ENCODE measurements at places on chromosomes 4 and X.

DNA sequence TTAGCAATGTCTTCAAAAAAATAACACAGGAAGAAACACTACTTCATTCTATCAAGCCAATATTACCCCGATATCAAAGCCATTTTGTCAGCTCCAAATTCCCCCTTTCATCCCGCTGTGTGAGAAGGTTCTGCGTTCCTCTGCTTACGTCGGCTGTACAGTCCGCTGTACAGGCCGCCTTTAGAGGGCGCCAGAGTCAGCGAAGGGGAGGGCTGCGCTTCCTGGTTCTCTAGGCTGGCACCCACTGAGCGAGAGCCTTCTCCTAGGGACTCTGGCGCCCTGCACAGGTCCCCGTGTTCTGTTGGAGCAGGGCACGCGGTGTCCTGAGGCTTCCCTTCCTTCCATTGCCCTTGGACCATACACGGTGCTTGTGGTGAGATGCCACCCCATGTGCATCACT, 25.3 kb upstream of the CT45A1 start:
- DNase-seq = peak; percentile 2

DNA sequence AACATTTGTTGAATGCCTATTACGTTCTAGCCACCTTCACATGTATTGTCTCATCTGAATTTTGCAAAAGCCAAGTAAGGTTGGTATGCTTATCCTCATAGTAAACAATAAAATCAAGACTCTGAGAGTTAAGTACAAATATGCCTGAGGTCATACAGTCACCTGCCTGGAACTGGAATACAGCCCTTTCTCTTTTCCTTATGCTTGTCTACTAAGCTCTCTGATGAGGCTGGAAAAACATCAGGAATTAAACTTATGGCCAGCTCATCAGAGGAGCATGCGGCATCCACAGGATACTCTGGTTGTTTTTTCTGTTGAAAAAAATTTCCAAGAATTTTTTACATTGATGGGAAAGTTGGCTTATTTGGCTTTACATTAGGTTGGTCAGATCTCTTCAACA, 35.5 kb downstream of the NCAPG start:
- peak; percentile 51 for DNase-seq

DNA sequence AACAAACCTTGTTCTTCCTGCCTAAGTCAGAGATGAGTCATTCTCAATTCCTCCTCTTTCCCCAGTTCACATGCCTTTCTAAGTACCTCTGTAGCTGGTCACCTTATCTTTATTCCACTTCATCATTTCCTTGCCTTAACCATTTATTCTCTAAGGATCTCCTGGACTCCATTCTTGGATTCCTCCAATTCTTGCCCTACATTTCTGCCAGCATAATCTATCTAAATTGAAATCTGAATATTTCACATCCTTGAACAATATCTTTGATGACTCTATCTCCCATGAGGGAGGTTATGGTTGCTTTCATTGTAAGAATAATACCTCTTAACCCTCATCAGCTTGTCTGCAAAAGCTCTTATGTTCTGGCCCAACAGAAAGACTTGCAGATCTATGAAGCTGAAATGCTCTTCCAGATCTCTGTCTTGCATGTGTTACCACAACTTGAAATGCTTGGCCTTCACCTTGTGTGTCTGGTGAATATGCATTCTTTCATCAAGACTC, 28.6 kb upstream of the PDE5A start:
- peak; percentile 60 for DNase-seq

DNA sequence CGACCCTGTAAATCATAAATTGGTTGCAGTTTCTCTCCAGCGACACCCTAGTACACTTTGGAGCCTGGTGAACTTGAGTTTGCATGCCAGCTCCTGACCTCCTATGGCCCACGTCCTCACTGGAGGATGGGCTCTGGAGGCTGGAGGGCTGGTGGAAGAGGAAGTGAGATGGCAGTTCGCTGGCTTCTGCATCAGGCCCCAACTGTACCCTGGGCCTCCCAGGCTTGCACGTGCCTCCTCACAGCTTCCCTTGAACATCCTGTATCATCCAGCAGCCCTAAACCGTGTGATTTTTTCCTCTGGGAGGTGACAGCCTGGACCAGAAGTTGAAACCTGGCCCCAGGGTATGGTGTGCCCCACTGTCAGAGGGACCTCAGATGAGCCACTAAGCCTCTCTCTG, 78.5 kb downstream of the HTRA3 start:
- DNase-seq = no peak

DNA sequence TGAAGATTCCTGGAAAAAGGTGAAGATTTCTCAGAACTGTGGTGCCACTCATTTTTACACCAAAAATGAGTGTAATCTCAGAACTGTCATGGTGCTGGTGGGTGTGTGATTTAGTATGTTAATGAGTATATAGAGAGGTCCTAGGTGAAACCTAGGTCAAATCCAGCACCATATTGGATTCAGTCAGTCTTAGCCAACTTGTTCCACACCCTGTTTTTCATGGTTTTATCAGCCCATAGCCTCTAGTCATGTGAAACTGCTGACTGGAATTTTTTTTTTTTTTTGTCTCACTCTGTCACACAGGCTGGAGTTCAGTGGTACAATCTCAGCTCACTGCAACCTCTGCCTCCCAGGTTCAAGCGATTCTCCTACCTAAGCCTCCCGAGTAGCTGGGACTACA, 58.0 kb downstream of the LAS1L start:
- DNase-seq = no peak

GRCh38 chrX:41604177-41604576, 84.6 kb upstream of the GPR34 start:
- no peak for DNase-seq

DNA sequence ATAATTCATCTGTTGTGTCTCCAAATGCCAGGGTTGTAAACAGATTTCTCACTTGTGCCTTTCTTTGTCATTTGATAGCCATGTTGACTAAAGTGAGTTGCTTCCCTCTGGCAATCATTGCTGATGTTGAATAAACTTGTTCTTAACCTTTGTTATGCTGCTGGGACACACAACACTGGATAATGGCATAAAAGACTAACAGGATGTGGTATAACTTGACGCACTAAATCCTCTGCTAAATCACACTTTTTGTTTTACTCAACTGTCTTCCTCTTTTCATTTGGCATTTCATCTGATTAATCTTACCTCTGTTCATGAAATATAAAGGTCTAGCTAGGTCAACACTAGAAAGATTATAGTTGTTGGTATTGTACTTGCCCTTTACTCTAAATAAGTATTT, 17.6 kb upstream of the CXCL5 start:
- peak; percentile 77 for DNase-seq

DNA sequence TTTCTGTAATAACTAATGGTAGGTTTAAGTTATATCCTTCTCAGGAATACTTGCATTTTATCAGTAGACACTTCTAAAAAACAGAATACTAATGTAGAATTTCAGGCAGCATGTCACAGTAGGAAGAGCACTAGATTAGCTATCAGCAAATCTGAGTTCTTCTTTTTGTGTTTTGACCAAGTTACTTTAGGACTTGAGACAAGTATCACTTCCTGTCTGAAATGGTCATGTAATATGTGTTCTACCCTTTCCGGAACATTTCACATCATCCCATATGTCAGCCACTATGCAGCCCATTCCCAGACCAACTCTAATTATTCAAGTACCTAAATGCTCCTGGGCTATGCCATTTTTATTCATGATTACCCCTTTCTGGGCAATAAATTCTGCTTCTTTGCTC, 401.8 kb upstream of the RPS6KA3 start:
- DNase-seq = no peak

- DNase-seq = peak; percentile 69
These were observed 195.7 kb upstream of the CASK start for GRCh38 chrX:42119076-42119475.
